ENCODE measurements at places on chromosomes 12 and 14.

GRCh38 chr12:54364413-54364812, at the start of gene GPR84:
TSS of gene GPR84 (minus strand) at chr12:54364486. CDS start at chr12:54363851, 635 bp downstream.
- no peak within 1 kb of the TSS for H3K4me3 ChIP-seq
- H3K27ac ChIP-seq = no peak within 1 kb of the TSS
- no peaks in the 10 kb centered on the region for H3K36me3 ChIP-seq

DNA sequence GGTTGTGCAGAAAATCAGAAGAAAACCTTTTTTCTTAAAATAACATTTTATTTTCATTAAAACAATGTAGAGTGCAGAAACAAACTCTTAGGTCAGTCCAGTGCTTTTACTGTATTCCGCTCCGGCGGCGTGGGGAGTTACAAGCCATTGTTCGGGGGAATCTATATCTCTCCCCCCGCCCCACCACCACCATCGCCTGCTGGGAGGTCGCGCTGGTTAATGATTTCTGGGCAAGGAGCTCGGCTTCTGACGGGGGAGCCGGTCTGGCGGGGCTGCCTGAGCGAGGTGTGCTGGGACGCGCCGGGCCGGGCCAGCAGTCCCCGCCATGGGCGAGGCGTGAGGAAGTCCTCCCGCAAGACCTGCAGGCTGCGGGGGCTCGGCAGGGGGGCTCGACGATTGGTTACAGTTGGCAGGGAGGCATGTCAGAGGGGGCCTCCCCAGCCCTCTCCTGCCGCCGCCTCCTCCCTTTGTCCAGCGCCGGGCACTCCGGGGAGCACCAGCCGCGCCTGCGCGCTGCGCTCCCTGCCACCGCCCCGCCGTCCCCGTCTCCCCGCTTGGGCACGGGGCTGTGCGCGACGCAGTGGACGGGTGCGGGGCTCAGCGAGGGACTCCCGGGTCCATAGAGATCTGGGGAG, 1.0 kb upstream of the DUSP6 start:
- H3K4me3 ChIP-seq = peak overlapping the region; percentile 72
- H3K27ac ChIP-seq = peak overlapping the region; percentile 99

DNA sequence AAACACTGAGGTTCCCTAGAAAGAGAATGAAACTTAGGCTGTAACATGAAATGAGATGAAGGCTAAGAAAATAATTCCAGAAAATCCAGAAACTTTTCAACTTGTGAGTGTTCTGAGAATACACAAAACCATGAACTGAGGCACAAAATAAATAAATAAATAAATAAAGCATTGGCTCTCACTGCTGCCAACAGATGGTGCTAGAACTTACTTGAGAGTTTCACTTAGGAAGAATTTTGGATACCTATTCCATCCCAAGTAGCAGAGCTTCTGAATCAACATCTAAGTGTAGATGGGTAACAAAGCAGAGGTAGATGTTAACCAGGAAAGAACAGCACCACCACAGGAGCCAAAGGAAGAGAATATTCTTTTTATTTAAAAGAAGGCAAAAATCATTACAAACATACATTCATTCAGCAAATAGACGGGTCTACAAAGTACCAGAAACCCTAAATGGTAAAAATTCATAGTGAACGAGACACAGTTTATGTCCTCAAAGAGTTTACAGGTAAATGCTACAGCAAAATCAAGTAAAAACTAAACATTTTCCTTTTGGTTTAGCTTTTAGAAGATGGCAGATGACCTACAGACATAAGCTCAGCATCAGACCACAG, 16.7 kb downstream of the EPS8 start:
- no peak overlapping the region for H3K27ac ChIP-seq
- H3K4me1 ChIP-seq = no peaks in the 10 kb centered on the region
- no peak for DNase-seq
- H3K27me3 ChIP-seq = no peaks in the 10 kb centered on the region
- H3K36me3 ChIP-seq = no peaks in the 10 kb centered on the region

GRCh38 chr14:83520837-83521236, 1987.2 kb upstream of the SEL1L start:
- H3K27ac ChIP-seq = no peak overlapping the region
- no peaks in the 10 kb centered on the region for H3K27me3 ChIP-seq
- H3K36me3 ChIP-seq = no peaks in the 10 kb centered on the region
- no peaks in the 10 kb centered on the region for H3K4me1 ChIP-seq
- no peak overlapping the region for H3K4me3 ChIP-seq

GRCh38 chr12:90585640-90586304, 369.2 kb downstream of the CCER1 start:
- no peaks in the 10 kb centered on the region for H3K36me3 ChIP-seq
- no peak for DNase-seq
- no peaks in the 10 kb centered on the region for H3K27me3 ChIP-seq
- no peaks in the 10 kb centered on the region for H3K4me1 ChIP-seq

DNA sequence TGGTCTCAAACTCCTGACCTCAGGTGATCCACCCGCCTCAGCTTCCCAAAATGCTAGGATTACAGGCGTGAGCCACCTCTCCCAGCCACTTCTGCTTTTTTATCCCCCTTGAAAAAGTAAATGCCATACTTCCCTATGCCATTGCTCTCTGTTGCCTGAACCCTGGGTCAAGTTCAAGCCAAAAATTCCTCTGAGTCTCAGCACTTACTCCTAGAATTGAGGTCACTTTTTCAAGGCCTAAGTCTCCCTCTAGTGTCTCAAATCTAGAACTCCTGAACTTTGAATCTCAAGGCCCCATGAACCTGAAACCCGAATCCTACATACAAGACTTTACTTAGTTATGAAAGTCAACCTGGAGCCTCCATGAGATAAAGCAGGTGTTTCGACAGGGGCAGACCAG, 1.4 kb upstream of the APOBEC1 start:
- H3K36me3 ChIP-seq = no peaks in the 10 kb centered on the region
- no peak for DNase-seq
- H3K27ac ChIP-seq = no peak overlapping the region
- H3K4me1 ChIP-seq = no peaks in the 10 kb centered on the region
- no peak overlapping the region for H3K4me3 ChIP-seq
- no peaks in the 10 kb centered on the region for H3K27me3 ChIP-seq

DNA sequence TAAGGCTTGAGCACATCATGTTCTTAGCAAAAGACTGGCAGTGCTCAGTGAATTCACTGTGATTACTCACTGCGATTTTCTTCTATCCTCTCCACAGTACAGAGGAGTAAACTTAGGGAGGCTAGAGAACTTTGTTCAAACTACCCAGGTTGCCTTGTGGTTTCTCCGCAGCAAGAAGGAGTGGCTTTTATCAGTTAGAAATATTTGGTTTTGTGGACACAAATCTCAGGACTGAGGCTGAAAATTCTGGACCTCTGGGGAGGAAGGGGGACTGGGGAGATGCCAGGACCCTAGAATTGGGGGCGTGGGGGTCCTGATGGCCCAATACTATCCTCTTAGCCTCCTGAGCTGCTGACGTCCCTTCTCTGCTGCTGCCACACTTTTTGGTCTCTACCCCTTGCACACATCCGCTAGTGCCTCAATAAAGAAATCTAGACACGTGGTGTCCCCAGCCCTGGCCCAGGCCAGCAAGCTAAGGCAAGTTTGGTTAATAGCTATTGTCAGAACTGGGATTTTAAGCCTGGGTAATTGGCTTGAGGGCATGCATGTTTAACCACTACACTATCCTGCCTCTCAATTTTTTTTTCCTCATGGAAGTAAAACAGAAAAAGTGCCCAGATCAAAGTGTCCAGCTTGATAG, 842 bp downstream of the OAS2 start:
- DNase-seq = no peak
- peak overlapping the region; percentile 88 for H3K27ac ChIP-seq
- H3K36me3 ChIP-seq = no peaks in the 10 kb centered on the region
- peak overlapping the region; percentile 63 for H3K4me3 ChIP-seq

GRCh38 chr12:125377093-125377492, 311.9 kb downstream of the AACS start:
- no peak overlapping the region for H3K4me3 ChIP-seq
- H3K4me1 ChIP-seq = no peaks in the 10 kb centered on the region
- DNase-seq = no peak
- H3K27ac ChIP-seq = no peak overlapping the region
- peaks cover 10% of the 10 kb centered on the region for H3K27me3 ChIP-seq

DNA sequence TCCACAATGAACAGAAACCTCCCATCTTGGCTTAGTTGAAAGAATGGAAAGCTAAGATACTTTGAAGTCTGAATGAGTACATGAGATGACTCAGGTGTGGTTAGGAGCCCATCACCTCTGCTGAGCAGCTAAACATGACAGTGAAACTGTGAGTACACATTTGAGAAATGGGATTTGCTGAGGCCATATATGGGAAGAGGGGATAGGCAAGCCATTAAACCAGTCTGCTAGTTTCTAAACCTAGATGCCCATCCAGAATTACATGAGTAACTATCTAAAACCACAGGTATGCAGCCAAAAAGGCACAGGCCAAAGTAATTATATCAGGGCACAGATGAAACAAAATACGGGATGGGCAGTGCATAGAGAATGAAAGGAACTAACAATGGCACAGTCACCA, 41.2 kb downstream of the NKX2-1 start:
- no peak for DNase-seq
- H3K36me3 ChIP-seq = no peaks in the 10 kb centered on the region
- H3K4me3 ChIP-seq = no peak overlapping the region
- H3K27me3 ChIP-seq = no peaks in the 10 kb centered on the region
- no peaks in the 10 kb centered on the region for H3K4me1 ChIP-seq

DNA sequence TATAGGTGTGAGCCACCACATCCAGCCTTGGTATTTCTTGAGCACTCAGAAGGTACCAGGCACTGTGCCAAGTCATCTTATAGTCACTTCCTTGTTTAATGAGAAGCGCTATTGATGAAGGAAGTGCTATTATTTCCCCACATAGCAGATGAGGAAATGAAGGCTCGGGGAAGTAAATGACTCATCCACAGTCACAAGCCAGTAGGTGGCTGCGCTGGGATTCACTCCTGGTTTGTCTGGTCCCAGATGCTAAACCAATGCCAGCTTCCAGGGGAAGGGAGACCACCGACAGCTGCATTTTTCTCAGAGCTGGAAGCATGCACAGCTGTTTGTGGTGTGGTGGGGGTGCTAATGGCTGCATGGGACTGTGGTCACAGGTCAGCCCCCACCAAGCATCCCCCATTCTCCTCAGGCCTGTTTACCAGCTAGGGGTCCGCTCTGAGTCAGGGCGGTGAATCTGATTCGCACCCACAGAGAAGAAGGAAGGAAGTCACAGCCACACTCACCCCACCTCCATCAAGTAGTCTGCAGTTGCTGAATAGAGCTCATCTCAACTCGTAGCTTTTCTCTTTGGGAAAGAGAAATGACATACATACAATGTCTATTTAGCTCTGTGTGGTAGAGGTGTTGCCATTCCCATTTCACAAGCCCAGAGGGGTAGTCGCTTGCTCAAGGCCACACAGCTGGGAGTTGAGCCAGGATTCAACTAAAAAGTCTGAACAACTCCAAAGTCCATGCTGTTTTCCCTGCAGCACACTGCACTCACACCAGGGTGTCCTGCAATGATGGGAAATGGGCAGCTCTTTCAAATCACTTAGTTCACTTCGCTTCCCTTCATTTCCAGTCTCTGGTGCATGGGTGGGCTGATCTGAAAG, 6.3 kb upstream of the LTBP2 start:
- H3K4me1 ChIP-seq = peaks cover 51% of the 10 kb centered on the region
- H3K27ac ChIP-seq = peak overlapping the region; percentile 47
- DNase-seq = no peak
- no peak overlapping the region for H3K4me3 ChIP-seq

GRCh38 chr12:26135010-26135420, 10.2 kb upstream of the BHLHE41 start:
- H3K36me3 ChIP-seq = no peaks in the 10 kb centered on the region
- H3K4me1 ChIP-seq = no peaks in the 10 kb centered on the region
- DNase-seq = peak; percentile 93
- H3K4me3 ChIP-seq = no peak overlapping the region
- H3K27me3 ChIP-seq = peaks cover under 1% of the 10 kb centered on the region

- no peaks in the 10 kb centered on the region for H3K27me3 ChIP-seq
- H3K4me3 ChIP-seq = no peak overlapping the region
- DNase-seq = no peak
- H3K27ac ChIP-seq = no peak overlapping the region
Observed at GRCh38 chr12:102376181-102376747, 104.1 kb downstream of the IGF1 start.

Data from upper lobe of right lung (tissue), 1 donor.